Uterus (tissue), 4 donors: ENCODE measurements at places on chromosomes 6 and 20. TPM values are rescaled to one million over a fixed set of nuclear protein-coding genes. Genes with fewer than 3 reads are reported as not detected.

GRCh38 chr6:109397020-109397419 lies 14.8 kb upstream of the CD164 start:
- DNase-seq = no peak

DNA sequence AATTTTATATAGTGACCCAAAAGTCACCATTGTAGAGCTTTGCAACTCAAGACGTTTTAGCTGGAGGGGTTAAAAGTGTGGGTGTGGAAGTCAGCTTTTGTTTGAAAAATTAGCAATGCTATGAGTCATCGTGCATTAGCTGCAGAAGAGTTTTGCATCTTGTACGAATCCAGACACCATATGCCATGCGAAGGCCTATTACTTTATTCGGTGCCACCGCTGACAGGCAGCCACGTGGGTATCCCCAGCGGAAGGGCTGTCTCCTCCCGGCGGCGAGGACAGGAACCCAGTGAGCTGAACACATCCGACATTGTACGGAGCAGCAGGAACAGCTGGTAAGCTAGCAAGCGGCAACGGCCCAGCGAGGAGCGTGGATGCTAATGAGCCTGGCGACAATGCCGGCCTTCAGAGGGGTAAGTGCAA lies 84.4 kb downstream of the INSM1 start:
- no peak for DNase-seq

DNA sequence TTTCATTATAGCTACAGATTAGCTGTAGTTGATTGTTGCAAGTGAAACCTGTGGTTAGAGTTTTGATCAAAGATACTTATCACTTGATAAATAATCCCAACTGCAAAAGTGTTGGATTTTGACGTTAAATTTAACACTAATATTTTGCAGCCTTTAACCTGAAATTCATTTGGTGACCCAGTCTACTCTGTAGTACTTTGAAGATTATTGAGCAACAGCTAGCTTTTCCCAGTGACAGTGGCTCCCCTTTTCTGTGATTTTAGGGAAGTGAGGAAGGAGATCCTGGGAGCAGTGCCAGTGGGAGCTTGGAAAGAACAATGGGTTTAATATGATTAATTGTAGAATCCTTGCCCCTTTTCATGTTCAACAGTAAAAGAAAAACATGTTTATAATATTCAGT lies 76.9 kb downstream of the NCOA3 start:
- no peak for DNase-seq

DNA sequence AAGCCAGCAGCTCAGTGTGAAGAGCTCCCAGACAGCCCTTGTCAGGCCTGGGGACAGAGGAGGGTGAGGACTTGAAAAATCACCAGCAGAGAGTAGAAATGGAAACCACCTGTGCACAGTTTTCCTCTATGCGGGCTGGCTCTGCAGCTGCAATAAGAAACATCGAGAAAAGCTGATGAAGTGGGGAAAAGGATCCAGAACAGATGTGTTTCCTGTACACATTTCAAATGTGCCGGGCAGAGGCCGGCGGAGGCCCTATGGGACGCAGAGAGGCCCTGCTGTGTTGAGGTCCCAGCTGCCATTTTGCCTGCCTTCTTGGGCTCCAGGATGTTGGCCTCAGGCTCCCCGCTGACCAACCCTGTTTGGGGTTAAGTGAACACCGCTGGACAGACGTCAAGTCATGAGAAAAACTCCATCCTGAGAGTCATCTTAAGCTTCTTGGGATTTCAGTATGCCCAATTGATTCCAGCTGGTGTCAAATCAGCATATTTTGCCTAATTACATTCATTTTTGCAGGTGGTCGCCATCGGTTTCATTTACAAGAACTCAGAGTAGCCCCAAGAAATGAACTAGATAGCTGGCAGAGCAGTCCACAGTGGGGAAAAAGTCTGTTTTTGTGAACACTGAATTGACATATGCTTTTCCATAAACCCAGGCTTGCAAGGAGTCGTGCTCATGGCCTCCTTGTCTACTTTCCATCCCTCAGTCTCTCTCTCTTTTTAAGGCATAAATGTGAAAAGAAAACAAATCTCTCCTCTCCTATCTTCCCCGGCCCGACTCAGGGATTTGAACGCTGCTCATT lies 150.4 kb upstream of the PHACTR3 start:
- no peak for DNase-seq

GRCh38 chr20:21615617-21616080 lies 89.8 kb upstream of the PAX1 start:
- peak; percentile 29 for DNase-seq

DNA sequence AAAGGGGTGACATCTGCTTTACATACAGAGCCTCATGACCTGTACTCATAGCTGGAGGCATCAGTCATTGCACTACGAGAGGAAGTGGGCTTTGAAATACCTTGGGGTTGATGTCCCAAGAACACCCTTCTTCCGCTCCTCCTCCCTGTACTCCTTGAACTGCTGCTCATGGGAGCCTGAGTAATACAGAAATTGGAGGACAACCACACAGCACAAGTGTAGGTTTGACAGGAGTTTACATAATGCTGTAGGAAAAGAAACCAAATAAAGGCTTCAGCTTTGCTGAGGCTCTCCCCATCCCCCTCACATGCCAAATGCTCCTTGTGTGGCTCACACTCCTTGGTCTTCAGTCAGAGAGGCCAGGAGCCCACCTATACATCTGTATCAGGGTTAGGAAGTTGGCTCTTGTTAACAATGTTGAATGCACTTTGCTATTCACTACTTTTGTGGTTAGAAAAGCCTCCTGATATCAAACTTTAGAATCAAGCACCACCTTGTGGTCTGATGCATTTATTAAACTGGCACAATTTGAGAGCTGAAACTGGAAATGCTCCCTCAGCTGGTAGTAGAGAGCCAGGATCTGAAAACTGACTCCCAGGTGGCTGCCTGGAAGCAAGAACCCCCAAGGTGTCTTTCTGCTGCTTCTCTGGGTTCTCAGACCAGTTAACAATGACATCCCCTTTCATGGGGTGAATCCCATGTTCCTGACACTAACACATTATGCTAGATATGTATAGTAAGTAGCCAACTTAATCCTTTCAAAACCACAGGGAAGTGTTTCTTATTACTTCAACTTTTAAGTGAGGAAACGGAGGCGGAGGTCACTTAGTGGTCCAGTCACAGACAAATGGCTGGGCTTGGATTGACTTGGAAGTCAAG lies 56.2 kb upstream of the EDN1 start:
- DNase-seq = no peak

- DNase-seq = peak; percentile 16
Observed at GRCh38 chr20:50344232-50345071, 153.8 kb downstream of the CEBPB start.

GRCh38 chr20:20368418-20369249 lies 730 bp downstream of the INSM1 start:
- no peak for DNase-seq

DNA sequence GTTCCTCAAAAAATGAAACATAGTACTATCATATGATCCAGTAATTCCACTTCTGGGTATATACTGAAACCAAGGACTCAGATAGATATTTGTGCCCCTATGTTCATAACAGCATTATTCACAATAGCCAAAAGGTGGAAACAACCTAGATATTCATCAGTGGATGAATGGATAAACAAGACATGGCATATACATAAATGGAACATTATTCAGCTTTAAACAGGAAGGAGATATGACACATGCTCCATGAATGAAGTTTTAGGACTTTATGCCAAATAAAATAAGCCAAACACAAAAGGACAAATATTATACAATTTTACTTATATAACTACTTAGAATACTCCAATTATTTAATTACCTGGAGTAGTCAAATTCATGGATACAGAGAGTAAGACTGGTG lies 16.4 kb downstream of the PLCB1 start:
- DNase-seq = no peak

GRCh38 chr6:136960781-136961180 lies 38.7 kb downstream of the SLC35D3 start:
- DNase-seq = no peak

GRCh38 chr6:114659513-114659912 lies 316.7 kb upstream of the HS3ST5 start:
- no peak for DNase-seq

GRCh38 chr6:11812951-11813350 lies 34.3 kb upstream of the ADTRP start:
- DNase-seq = no peak

DNA sequence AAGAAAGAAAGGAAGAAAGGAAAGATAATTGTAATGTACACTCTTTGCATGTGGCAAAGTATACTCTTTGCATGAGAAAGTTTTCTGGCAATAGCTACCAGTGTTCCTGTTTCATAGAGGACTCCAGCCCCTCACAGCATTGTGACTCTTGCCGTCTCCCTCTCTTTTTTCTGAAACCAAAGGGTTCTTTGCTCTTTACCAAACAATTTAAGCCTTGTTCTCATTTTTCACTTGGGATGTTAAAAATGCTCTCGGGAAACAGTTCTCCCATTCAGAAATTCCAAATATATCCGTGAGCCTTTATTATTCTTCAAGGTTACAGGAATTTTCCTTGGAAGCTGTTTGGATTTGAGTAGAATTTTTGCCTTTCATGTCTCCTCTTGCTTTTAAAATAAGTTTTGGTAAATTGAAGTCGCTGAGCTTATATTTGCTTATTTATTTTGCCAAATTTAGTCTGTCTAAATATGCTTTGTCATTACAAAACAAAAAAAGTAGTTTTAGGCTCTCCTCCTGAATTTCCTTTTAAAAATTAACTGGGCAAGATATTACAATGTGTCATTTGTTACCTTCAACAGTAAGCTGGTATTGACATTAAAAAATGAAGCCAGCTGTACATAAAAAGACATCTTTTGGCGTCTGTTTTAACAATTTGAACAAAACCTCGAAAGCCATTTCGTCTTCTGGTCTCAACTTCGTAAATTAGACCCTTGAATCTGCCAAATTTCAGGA lies 103.8 kb upstream of the ARMC2 start:
- no peak for DNase-seq

DNA sequence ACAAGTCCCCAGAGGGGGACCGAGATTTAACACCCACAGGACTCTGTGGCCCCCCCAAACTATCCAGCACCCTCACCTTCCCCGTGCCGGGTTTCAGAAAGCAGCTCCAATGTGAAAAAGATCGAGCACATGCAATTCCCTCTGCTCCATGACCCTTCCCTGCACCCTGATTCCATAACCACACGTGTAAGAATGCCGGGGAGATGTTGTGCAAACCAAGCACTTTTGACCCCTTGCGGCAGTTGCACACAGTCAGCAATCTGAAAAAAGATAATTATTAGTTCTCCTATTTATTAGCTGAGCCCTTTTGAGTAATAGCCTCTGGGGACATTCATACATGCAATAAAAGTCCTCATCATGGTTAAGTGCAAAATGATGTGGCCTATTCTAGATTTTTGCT lies 13.0 kb downstream of the FOXQ1 start:
- no peak for DNase-seq

- DNase-seq = no peak
Observed at GRCh38 chr20:33640287-33640686, 21.8 kb upstream of the C20orf144 start.

DNA sequence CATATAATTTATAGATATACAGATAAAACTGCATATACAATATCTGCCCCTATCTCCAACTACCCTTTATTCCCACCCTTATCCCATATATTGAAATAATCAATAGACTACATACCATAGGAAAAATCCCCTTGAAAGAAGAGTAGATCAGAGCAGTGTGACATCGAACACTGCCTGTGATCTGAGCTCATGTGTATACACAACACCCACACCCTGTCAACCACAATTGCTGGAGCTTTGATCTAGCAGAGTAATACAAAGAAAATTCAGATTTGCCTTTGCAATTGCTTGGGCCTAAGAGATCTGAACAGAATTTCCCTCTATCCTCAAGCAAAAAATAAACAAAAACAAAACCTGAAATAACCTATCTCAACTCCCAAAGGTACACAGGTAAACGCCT lies 119.3 kb downstream of the ASCC3 start:
- DNase-seq = no peak

DNA sequence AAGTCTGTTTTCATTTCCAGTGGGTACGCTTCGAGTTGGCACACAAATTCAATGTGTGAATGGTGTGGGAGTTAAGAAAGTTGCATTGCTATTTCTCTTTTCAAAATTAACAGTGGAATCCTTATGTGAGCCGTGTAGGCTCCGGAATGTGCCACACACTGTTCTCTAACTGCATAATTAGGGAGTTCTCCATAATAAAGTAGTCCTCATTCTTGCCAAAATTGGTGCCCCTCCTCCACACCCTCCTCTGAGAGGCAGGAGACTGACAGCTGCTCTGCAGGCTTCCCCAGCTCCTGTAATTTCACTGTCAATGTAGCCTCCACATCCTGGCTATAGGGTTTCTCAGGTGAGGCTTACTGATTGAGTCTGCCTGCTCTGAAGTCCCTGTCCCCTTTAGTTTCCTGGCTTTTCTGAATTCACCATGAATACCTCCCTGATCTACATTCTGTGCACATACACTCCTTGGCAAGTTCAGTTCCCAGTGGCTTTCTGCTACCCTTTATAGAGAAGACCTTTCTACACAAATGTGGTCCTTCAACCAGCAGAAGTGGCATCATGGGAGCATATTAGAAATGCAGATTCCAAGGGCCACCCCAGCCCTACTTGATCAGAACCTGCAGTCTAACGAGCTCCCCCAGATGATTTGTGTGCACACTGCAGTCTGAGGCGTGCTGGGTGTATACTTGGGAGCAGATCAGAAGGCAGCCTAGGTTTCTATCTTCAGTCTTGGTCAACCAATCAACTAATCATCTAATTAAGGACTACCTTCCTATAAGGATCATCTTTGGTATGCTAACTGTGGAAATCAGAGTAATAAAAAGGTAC lies 19.9 kb upstream of the CCN6 start:
- DNase-seq = no peak

GRCh38 chr6:103925317-103925716 lies 934.4 kb downstream of the HACE1 start:
- DNase-seq = no peak

DNA sequence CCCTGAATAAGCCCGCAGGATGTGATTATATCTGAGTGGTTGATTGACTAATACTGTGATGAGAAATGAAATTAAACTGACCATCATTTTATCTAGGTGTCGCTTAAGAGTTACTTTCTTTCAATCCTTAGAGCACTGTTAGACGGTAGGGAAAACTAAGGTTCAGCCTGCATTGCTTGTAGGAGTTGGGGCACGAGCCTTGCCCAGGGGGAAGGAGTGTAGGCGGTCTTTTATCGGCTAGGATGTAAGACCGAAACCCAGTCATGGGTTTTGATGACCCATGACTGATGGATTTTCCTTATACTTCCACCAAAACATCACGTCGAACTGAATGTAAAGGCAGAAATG lies 392 bp upstream of the TASP1 start:
- DNase-seq = no peak

- no peak for DNase-seq
Observed at GRCh38 chr6:150417899-150418826, 49.4 kb downstream of the IYD start.

DNA sequence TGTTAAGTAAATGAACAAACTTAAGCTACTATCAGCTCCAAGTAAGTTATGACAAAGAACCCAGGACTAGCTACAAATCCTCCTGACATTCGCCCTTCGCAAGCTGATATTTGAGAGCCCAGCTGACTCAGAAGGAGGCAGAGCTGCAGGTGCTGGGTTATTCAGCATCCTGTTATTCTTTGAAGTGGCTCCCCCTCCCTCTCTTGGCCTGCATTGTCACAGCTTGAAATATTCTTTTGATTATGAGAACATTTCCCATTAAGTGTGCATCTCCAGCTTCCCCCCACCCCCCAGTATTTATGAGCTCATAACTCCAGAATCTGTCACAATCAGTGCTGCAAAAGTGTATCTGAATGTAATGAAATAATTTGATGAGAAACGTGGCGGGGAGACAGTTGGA lies 78.8 kb upstream of the RALY start:
- DNase-seq = no peak

The ROS1 gene
- 2.0 TPM for total RNA-seq

The MICB gene
- 3.5 TPM for total RNA-seq

The CTSA gene
- 66.9 TPM for total RNA-seq

The RWDD1 gene
- 21.0 TPM for total RNA-seq

The HAO1 gene
- total RNA-seq = not detected

The SLC22A2 gene
- total RNA-seq = not detected

The TINAG gene
- not detected for total RNA-seq

The ALDH5A1 gene
- 9.7 TPM for total RNA-seq
